ENCODE measurements at places on chromosomes 3 and 15. TPM values are rescaled to one million over a fixed set of nuclear protein-coding genes. Genes with fewer than 3 reads are reported as not detected.

- no peaks in the 10 kb centered on the region for H3K4me1 ChIP-seq
- DNase-seq, result no peak
- no peak overlapping the region for H3K4me3 ChIP-seq
- H3K27ac ChIP-seq, result no peak overlapping the region
- H3K36me3 ChIP-seq, result no peaks in the 10 kb centered on the region
These were observed 123.8 kb downstream of the B3GALNT1 start for GRCh38 chr3:160981217-160981938.

GRCh38 chr3:25385807-25386460 is 42.1 kb upstream of the RARB start:
- DNase-seq, result no peak
- H3K4me1 ChIP-seq, result no peaks in the 10 kb centered on the region
- no peaks in the 10 kb centered on the region for H3K36me3 ChIP-seq
- no peak overlapping the region for H3K27ac ChIP-seq
- H3K27me3 ChIP-seq, result no peaks in the 10 kb centered on the region

The FBXO45 gene
- 17.9 TPM for polyA plus RNA-seq

DNA sequence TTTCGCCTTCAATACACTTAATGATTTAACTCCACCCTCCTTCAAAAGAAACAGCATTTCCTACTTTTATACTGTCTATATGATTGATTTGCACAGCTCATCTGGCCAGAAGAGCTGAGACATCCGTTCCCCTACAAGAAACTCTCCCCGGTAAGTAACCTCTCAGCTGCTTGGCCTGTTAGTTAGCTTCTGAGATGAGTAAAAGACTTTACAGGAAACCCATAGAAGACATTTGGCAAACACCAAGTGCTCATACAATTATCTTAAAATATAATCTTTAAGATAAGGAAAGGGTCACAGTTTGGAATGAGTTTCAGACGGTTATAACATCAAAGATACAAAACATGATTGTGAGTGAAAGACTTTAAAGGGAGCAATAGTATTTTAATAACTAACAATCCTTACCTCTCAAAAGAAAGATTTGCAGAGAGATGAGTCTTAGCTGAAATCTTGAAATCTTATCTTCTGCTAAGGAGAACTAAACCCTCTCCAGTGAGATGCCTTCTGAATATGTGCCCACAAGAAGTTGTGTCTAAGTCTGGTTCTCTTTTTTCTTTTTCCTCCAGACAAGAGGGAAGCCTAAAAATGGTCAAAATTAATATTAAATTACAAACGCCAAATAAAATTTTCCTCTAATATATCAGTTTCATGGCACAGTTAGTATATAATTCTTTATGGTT is at the start of gene CCR5:
TSS of gene CCR5 (plus strand) at position 108 of the 680 bp plus-strand sequence. CDS start 1,957 bp downstream, outside the sequence.
- H3K27ac ChIP-seq, result no peak within 1 kb of the TSS
- DNase-seq, result no peak
- no peaks in the 10 kb centered on the region for H3K36me3 ChIP-seq

Measured in keratinocyte (primary cell).